ENCODE measurements at places on chromosomes 4 and X.
A peak's percentile ranks its signal among the peaks of the same experiment; 100 is the strongest.

DNA sequence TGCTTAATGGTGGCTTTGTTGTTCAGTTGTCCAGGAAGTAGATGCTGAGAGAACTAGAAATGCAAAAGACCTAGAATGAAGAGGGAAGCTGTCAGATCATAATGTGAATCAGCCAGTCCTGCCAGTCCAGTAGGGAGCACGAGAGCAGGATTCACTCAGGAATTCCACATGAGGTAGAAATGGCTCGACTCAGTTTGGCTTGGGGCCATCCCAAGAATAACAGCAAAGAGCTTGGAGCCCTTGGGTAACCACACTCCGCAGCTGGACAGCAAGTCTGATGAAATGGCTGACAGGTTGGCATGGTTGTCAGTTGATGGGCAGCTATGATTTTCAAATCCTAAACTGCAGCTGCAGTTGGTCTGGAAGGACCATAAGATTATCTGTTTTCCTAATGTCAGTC is 44.5 kb upstream of the WDR1 start:
- DNase-seq = no peak

GRCh38 chrX:112837531-112837930 is 3.1 kb downstream of the AMOT start:
- DNase-seq = no peak

- no peak for DNase-seq
Measured at GRCh38 chrX:25068340-25068739, 52.6 kb upstream of the ARX start.

- DNase-seq = no peak
Measured at GRCh38 chr4:81348778-81349094, 123.0 kb downstream of the RASGEF1B start.

DNA sequence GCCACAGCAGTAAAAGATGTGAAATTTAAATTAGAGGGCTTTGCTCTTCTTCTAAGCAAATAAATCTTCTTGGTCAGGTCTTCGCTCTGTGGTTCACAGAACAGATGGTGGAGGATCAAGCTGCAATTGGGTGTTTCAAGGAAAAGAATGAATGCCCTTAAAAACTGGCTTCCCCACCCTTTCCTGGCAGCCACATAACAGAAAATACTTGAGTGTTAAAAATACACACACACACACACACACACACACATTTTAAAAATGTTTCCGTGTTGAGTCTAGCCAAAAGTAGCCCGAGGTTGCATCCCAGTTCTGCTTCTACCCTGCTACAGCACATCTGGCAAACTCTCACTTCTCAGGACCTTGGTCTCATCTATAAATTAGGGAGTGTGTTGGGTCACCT is 56.7 kb upstream of the FGFBP2 start:
- no peak for DNase-seq

- DNase-seq = peak; percentile 21
Measured at GRCh38 chrX:154029439-154029838, 9.7 kb upstream of the IRAK1 start.
